Stimulated activated CD4-positive, alpha-beta T cell treated with anti-CD3 and anti-CD28 coated beads, Interleukin-2, amount 100 ng/mL, for 24 hours (primary cell): ENCODE measurements at places on chromosomes 1 and 21.

DNA sequence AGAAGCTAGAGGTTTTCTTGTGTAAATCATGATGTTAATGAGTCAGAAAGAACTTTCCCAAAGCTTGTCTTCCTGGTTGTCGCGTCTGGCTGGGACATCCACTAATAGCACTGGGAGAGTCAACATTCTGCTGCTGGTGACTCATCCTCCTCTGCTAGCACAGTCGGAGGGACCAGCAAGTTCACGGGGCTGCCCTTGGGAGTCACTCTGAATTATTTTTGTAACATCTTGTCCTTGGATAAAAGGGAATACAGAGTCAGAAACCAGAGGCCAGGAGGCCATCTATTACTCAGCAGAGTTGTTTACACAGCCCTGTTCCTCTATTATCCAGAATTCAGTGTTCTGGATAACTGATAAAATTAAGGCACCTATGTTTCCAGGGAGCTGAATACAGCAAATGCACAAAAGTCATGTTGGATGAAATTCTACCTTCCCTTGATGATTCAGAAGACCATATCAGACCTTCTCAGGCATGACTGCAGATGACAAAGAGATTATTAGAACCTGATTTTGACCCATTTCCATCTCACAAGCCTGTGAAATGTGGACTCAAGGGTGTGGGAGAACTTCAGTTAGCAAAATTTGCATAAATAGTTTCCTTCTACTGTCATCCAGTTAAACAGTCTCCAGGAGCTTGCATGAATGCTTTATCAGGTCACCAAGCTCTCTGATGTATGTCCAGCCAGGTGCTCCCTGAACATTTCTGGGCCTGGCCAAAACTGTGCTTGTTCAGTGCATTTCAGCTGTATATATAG is 68.1 kb downstream of the JAK1 start:
- peak; percentile 52 for DNase-seq

GRCh38 chr1:64745181-64745985 is 508 bp downstream of the RAVER2 start:
- DNase-seq = peak; percentile 31

DNA sequence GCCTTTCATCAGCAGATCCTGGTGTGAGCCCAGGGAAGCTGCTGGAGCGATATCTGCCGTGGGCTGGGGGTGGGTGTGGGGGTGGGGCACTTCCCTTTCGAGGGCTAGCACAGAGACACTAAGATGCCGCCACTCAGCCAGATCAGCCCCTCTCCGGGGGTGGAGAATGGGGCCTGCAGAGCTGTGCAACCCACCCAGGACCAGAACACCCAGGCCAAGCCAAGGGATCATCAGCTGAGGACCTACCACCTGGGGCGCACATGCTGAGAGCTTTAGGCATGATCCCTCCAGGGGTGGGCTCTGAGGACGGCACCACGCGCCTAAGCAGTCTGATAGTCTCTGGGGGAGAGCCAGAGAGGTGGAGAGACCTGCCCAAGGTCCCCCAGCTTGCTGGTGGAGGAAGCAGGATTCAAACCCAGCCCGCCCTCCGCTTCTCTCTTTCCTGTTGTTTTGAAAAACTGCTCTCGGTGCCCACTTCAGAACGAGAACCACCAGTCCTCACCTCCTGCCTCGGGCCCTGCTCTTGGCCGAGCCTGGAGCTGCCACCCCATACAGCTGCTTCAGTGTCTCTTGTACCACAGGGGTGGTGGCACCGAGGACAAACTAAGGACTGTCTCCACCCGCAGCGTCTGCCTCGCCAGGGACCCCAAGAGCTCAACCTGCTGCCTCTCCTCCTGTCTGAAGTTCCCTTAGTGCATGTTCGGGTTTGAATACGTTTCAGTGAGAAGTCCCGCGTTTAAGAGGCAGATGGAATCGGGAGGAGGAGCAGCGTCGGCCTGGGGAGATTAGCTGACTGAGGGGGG is 39.7 kb upstream of the RUNX3 start:
- DNase-seq = no peak

DNA sequence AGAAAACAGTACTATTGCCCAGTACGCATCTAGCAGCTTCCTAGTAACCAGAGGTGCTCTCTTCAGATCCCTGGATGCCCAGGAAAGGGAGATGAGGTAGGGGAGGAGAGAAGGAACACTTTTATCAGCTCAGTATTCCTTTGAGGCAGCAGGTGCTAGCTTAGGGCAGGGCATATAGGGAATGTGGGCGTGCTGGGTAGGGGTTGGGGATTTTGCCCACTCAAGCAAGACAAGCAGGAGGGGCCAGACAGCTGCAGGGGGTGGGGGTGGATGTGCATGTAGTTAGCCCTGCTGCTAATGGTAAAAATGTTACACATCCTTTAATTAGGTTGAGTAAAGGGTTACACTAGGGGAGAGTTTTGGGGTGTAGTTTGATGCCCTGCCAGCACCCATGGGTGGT is 18.1 kb upstream of the AVPR1B start:
- DNase-seq = no peak

- no peak for DNase-seq
These were observed 1.9 kb downstream of the CASQ1 start for GRCh38 chr1:160192234-160192633.
